Caco-2 (cell line): ENCODE measurements at places on chromosomes 1 and 21.

GRCh38 chr21:35529171-35529863, 480.2 kb upstream of the RUNX1 start:
- DNase-seq, result no peak

DNA sequence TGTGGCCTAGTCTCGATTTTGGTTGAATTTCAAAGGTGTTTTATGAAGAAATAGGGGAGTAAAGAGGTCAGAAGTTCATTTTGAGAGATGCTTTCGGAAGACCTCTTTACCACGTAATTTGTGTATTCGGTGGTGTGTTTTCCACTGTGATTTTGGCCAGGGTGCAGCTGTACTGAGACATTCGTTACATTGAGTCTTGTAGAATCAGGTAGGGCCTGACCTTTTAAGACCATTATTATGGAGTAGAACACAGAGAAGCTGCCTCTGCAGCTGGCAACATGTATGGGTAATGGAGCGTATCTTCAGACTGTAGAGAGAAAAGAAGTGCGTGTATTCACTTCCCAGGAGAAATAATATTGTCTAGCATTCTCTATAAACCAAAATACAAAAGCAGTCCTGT, 326.5 kb downstream of the PDE4B start:
- DNase-seq, result no peak

GRCh38 chr1:2109581-2110021, 59.4 kb downstream of the PRKCZ start:
- no peak for DNase-seq

- DNase-seq, result no peak
Measured at GRCh38 chr1:41482001-41482765, 2.3 kb downstream of the EDN2 start.

DNA sequence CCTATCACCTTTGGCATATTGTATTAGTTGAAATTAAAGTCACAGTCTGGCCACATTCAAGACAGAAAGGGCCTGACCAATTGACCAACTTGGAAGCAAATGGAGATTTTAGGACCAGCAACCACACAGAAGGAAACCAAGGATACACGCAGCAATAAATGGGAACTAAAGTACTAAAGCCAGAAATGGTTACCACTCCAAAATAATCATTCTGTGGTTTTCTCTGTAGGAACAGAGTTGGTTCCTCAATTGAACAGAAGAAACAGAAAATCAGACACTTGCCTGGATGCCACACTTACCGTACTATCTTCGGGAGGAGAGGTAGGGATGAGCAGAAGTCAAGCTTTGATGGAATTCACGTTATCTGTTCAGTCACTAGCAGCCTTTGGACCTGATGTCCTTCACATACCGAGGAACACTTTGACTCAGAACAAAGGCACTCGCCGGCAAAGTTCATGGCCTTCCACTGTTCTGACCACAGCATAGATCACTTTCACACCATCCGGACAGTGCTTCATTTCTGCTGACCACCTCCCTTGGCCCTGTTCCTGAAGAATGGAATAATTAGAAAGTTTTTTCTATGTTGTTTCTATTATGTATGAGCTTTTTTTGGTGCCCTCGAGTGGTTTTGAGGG, 96.9 kb downstream of the LPAR3 start:
- no peak for DNase-seq

GRCh38 chr1:205577874-205578658, 53.7 kb downstream of the ELK4 start:
- DNase-seq, result no peak

DNA sequence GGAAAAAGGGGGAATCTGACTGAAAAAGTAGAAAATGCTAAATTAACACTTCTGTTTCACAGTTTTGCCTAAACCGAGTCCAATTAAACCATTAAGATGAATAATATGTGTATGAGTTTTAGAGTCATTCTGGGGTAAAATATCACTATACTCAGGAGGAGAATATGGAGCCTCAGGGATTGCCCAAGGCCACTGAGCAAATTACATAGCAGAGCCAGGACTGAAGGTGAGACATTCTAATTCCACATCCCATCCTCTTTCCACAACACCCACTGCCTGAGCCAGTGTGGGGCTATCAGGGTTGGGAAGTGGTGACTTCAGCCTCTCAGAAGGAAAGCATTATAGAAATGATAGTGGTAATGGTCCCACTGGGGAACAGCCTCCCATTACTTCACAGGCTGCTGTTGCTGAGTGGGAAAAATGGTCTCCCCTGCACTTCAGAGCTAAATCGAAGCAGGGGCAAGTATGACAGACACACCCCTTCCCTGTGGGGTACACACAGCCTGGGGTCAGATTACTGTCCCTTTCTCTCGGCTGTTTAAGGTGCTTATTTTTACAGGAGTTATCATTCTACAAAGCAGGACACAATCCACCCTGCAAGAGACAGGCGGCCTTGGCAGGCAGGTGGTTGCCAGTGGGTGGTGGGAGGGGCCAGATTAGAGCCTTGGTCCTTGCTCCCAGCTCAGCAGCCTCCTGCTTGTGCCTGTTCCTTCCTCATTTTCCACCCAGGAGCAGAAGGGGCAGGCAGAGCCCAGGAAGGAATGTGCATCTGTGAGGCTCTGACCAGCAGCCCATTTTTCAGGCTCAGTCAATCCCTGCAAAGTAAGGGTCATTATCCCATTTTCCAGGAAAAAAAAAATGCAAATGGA, 9.5 kb upstream of the BCAR3 start:
- DNase-seq, result no peak

- no peak for DNase-seq
Measured at GRCh38 chr1:243946946-243947345, 96.9 kb upstream of the AKT3 start.

DNA sequence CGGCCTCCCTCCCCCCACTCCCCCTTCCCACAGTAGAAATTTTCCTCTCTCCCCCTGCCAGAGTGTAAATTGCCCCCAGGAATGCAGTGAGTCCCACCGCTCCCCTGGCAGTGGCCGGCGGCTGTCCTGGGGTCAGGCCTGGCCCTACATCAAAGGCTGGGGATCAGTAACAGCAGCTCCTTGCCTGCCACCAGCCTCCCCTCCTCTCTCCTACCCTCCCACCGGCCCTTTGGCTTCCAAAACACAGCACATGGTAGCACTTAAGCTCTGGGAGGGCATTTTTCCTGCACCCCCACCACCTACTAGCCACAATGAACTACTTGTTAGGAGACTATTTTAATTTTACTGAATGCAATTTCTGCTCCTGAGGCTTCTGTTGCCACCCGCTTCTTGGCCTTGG, 9.0 kb upstream of the COL8A2 start:
- no peak for DNase-seq

DNA sequence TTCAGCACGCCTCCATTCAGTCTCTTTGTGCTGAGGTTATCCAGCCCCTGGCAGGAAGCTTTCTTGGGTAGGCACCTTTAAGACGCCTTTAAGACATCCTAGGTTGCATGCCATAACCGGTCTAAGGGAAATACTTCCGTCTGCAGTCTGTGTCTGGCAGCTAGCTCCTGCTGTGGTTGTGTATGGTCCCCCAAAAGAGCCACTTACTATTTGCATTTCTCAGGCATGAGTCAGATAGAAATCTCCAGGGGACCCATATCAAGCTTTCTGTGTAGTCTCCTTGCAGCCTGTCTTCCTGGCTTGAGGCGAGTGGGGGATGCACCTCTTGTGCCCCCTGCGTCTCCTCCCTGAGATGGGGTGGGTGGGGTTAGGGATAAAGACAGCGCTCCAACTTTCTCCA, 10.0 kb upstream of the RYR2 start:
- no peak for DNase-seq

DNA sequence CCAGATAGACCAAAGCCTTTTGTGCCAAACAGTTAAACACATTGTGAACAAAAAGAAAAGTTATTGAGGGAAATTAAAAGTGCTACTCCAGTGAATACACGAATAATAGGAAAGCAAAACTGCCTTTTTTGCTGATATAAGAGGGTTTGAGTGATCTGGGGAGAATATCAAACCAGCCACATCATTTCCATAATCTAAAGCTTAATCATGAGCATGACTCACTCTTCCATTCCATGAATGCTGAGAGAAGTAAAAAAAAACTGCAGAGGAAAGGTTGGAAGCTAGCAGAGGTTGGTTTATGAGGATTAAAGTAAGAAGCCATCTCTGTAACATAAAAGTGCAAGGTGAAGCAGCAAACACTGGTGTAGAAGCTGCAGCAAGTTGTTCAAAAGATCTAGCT, 350.6 kb upstream of the NCAM2 start:
- DNase-seq, result no peak

- no peak for DNase-seq
Measured at GRCh38 chr21:17598437-17598836, 14.3 kb downstream of the BTG3 start.

DNA sequence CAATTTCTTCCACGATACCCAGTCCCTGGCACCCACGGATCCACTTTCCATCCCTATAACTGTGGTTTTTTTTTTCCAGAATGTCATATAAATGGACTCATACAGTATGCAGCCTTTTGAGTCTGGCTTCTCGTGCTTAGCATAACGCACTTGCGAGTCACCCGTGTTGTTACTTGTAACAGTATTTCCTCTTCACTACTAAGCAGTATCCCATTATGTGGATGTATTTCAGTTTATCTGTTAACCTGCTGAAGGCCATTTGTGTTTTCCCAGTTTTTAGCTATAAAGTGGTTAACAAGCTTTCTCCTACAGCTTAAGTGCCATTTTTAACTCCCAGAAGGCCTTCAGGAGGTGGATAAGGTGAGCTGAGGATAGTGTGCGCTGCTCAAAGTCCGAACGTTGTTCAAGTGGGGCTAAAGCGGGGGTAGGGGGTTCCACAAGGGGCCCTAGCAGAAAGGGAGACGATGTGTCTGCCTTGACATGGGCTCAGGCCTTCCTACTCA, 829 bp downstream of the ADAR start:
- peak; percentile 40 for DNase-seq

DNA sequence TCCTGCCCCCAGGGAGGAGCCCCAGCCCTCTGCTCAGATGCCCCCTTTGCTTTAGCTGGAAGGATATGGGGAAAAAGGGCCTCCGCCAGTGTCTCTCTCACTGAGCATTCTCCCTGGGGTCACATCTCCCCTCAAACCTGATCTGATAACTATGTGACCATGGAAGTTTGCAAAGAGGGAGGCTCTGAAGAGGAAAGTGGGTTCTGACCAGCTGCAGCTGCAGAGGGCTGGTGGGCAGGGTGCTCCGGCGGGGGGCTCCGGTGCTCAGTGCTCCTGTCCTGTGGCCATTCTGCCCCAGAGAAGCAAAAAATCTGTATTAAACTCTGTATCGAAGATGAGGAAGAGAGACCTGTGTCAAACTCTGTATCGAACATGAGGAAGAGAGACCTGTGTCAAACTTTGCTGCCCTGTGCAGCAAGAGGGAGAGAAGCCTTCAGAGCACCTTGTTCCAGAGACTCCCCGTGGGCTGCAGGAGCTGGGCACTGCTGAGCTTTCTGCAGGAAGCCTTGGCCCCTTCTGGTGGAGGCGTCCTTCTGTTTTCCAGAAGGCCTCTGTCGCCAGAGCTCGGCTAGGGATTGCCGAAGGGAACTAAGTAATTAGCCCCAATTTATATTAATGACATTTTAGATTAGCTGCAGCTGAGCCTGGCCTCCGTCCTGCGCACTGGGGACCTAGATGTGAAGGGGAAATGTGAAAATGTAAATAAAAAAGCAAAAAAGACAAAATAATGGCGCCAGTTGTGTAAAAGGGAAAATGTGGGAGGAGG, 186.2 kb upstream of the C1orf174 start:
- DNase-seq, result no peak

DNA sequence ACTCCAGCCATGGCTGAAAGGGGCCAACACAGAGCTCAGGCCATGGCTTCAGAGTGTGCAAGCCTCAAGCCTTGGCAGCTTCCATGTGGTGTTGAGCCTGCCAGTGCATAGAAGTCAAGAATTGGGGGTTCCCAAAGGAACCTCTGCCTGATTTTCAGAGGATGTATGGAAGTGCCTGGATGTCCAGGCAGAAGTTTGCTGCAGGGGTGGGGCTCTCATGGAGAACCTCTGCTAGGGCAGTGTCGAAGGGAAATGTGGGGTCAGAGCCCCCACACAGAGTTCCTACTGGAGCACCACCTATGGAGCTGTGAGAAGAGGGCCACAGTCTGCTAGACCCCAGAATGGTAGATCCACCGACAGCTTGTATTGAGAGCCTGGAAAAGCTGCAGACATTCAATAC, 29.8 kb upstream of the CD55 start:
- DNase-seq, result no peak

- no peak for DNase-seq
Measured at GRCh38 chr1:43637267-43637666, 12.7 kb upstream of the KDM4A start.

DNA sequence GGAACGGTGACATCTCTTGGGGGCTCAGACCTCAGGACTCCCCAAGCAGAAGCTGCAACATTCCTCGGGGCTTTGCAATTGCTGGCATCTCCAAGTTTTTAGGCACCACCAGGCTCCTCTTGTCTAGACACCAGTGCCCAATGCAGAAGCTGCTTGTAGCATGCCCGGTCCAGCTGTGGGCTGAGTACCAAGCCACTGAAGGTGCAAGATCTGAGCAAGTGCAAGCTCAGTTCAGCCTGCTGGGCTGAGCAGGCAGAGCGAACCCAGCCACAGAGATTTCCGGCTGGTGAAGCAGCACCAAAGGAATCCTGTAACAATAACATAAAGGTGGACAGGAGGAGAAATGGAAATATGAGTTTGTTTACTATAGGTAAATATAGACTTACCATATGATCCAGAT, 995.4 kb upstream of the B3GALT2 start:
- no peak for DNase-seq

DNA sequence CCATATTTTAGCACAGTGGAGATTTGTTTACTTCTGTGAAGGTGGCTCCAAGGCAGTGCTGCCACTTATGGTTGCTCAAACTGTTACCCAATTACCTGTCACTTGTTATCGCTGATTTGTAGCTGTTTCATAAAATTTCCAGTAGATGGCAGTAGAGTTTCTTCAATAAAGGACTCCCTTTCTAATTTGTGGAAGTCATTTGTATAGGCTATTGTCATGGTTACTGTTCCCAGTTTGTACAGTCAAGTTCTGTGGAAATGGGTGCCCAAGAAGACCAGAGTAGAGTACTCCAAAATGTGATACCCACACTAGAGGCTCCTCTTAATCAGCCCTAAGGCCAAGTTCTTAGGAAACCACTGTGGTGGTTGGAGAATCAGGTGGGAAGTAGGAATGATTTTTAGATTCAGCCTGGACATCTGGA, 186.1 kb downstream of the CLEC20A start:
- DNase-seq, result no peak

- DNase-seq, result no peak
Measured at GRCh38 chr1:172674831-172675613, 16.1 kb downstream of the FASLG start.
